H1 (cell line): ENCODE measurements at places on chromosomes 3 and 15.

- DNase-seq = no peak
Measured at GRCh38 chr15:28984421-28985315, 98.9 kb downstream of the APBA2 start.

DNA sequence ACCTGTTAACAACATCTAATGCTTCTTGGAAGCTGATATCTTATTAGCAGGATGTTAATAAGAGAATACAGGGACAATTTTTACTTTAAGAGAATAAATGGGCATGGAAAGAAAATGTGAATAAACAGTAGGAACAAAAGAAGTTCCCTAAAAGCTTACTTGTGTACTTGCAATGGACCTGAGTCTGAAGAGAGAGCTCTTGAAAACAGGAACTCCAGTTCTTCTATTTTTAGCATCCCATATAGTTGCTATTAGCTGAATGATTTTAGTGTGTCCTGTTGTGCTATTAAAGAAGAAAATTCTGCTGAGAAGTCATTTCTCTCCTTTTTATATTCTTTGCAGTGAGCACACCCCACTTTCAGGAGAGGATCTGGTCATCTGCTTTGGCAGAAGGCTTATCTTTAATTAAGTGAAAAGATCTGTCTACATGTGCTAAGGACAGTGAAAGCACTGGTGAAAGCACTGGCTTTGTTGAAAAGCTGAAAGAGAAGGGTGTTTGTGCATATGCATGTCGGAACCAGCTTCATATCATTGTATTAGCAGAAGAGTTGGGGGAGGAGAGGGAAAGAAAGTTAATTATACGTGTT is 1.4 kb upstream of the ST3GAL6 start:
- DNase-seq = no peak

GRCh38 chr3:37053337-37053736 is 60.0 kb downstream of the MLH1 start:
- DNase-seq = no peak

- no peak for DNase-seq
Measured at GRCh38 chr15:49421991-49422390, 1.1 kb upstream of the FGF7 start.

DNA sequence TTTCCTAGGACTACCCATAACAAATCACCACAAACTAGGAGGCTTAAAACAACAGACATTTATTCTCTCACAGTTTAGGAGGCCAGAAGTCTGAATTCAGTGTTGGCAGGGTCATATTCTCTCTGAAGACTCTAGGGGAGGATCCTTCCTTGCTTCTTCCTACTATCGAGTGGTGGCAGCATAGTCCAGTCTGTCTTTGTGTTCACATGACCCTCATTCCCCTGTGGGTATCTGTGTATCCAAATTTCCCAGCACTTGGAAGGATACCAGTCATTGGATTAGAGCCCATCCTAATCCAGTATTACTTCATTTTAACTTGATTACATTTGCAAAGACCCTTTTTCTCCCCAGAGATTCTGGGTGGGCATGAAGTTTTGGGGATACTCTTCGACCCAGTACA is 63.8 kb downstream of the GMPS start:
- DNase-seq = no peak
